ENCODE measurements at places on chromosomes 3 and 15. TPM values are rescaled to one million over a fixed set of nuclear protein-coding genes. Genes with fewer than 3 reads are reported as not detected.
A peak's percentile ranks its signal among the peaks of the same experiment; 100 is the strongest.

DNA sequence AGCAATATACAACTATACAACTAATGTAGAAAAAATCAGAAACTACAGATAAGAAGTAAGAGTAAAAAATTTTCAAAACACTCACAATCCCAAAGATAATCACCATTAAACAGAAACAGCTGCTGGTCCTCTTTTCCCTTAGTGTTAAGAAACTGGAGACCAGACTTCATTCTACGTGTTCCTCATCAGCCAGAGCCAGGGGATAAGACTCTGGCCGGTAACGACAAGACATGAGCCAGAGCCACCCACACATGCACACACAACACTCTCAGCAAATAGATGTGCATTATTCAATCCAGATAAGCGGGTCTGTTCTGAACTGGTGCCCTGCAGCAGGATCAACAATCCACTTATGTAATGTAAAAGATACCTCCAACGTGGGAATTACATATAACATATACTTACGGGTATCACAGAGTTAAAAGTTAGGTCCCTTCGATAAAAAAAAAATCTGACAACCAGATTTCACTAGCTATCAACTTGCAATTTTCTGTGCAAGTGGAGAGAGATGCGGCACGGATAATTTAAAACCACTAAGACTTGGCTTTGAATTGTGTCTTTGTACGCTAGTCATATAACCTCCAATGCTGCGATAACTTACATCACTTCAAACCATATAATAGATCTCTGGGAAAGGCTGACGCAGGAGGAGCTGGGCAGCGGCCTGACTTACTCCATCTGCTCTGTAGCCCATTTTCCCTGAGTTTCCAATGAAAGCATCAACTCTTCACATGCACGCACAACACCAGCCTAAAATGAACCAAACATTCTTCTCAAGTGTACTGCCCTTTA, 17.8 kb downstream of the PRICKLE2 start:
- no peak for DNase-seq

DNA sequence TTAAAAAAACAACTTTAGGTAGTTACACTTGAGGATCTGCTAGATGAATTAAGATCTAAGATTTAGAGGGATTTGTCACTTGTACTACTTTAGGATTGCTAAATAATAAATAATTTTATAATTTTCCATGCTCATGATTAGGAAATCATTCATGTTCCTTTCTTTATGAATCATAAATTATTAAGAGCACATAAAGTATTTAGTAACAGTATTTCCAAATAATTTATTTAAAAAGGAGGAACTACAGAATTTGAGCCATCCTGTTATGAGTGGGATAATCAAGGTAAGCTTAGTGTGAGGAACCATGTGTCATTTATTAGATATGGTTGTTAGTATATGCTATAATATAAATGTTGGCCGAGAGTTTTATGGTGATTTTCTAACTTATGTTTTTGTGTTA, 37.5 kb upstream of the C3orf38 start:
- no peak for DNase-seq

GRCh38 chr15:94327356-94327936, 96.1 kb downstream of the MCTP2 start:
- peak; percentile 49 for DNase-seq

IL20RB gene
- 10.7 TPM for total RNA-seq

CPEB1 gene
- total RNA-seq = 12.1 TPM

Measured in RPMI7951 (cell line).